Activated gamma-delta T cell treated with anti-CD3 and anti-CD28 coated beads, Interleukin-2, amount 50 U/mL, for 16 hours (primary cell): ENCODE measurements at places on chromosomes 6 and 20.

GRCh38 chr6:73943930-73944652, 248.1 kb downstream of the CD109 start:
- DNase-seq = no peak

DNA sequence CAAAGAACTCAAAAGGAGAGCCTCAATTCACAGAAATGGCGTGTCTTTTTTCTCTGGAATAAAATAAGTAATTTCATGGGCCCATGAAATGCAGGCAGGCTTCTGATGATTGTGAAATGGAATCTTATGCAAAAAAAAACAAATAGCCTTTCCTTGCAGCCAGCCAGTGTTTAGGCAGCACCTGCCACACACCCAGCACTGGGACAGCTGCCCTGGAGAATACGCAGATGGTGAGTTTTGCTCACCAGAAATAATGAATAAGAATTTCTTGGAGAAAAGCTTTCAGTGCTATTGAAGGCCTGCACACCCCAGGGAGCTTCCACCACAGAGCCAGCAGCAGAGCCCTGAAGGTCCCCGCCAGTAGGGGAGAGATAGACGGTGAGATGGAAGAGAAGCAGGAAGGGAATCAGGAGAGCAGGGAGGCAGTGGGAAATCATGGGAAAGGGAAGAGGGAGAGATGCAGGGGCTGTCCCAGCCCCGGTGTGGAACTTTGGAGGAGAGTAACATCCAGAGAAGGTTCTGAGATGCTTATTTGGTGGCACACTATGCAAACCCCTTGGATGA, 54.9 kb downstream of the PXDC1 start:
- no peak for DNase-seq

DNA sequence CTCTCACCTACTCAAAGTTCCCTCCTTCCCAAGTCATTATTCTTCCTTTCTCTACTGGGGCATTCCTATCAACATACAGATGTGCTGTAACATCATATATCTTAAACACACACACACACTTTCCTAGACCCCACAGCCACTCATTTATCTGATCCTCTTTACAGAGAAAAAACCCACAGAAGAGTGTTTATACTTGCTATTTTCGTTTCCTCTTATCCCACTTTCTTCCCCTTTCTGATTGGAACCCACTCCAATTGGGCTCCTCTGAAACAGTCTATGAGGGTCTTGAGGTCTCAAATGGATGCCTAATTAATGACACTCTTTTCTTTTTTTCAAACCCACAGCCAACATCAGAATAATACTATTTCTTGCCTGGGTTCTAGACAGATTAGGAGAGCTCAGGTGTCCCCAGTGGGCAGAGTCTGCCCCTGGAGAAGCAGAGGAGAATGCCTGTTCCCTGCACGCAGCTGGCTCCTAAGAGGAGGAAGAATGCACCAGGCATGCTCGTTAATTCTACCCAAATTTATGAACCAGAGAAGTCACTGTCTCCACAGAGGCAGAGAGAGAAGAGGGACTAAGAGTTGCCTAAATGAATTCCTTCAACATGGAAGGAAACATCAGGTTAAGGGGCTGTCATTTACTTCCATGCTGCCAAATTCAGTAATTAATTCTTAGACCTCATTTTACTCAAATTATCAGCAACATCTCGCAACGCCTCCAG, 65.9 kb downstream of the CRYBG1 start:
- no peak for DNase-seq

GRCh38 chr6:15290962-15291704, 45.3 kb downstream of the JARID2 start:
- DNase-seq = no peak

DNA sequence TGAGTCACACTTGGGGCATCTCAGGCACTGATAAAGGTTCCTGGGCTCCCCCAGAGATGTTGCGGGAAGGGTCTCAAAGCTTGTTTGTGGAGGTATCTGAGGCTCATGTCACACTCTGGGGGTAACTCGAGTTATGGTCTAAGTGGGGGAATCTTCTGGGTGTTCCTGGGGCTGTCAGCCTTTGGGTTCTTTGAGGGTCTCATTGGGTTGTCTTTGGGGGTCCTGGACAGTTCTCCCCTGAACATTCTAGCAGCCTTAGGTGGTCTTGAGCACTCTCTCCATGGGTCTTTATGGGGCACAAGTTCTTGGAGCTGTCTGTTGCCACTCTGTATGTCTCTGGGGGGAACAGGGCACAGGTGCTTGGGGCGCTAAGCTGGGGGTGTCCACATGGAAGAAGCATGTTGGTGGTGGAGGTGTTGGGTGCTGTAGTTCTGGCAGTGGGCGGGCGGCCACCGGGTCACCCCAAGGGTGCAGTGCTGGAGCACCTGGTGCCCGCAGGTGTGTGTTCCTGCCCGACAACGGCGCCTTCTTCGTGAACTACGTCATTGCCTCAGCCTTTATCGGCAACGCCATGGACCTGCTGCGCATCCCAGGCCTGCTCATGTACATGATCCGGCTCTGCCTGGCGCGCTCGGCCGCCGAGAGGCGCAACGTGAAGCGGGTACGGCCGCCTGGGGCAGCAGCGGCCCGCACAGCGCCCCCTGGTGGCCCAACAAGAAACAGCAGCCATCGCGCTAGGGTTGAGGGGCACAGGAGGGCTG, 7.1 kb upstream of the CAPN11 start:
- peak; percentile 75 for DNase-seq

- no peak for DNase-seq
Measured at GRCh38 chr20:40010483-40010882, 678.6 kb downstream of the MAFB start.

GRCh38 chr20:37309936-37310590, 20.6 kb downstream of the MANBAL start:
- no peak for DNase-seq

DNA sequence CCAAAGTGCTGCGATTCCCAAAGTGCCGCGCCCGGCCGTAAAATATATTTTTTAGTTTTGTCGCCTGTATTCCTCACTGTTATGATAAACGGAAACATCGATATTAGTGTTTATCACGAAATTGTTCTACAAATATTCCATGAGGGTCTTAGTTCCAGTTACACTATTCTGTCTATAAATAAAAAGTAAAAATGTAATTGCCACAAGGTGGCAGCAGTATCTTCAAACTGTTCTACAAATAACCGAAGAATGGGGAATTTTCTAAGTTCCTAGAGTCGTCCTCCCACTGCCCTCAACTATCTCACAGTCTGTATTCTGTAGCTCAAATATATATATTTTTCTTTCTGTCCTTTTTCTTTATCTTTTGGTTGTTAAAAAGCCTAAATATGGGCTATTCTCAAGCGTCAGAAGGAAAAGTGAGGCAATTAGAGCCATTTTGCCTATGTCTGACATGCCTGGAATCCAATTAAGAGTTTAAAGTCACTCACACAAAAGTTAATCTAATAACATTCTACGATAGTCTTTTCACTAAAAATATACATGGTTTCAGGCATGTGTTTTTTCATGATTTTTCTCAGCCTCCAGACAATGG, 14.2 kb upstream of the FAM162B start:
- no peak for DNase-seq

- no peak for DNase-seq
Measured at GRCh38 chr6:165635965-165636364, 27.1 kb downstream of the PDE10A start.

GRCh38 chr20:38931984-38932383, 5.8 kb downstream of the FAM83D start:
- DNase-seq = no peak

GRCh38 chr6:130776287-130776925, 50.8 kb upstream of the SMLR1 start:
- DNase-seq = no peak

- no peak for DNase-seq
Measured at GRCh38 chr20:61753987-61754956, 311.4 kb downstream of the TAF4 start.

- no peak for DNase-seq
Measured at GRCh38 chr6:42764911-42765648, 16.8 kb upstream of the BICRAL start.

DNA sequence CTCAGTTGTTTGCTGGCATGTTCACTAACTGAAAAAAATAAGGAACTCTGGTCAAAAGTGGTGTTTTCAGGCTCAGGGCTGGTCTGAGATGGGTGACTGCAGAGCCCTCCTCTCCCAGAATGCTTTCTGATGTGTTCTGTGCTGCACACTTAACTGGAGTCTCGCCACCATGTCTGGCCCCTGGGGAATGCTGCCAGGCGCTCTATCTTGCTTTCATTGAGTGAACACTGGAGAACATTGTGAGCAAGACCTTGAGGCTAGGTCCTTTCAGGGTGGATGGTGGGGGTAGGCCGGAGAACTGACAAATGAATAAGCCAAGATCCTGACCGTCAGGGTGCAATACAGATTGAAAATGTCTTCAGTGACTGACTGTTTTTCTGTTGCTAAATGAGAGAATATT, 19.5 kb downstream of the PANK2 start:
- no peak for DNase-seq

GRCh38 chr6:155580904-155581303, 125.3 kb upstream of the NOX3 start:
- DNase-seq = no peak

- no peak for DNase-seq
Measured at GRCh38 chr6:43150051-43150751, 20.9 kb upstream of the SRF start.

DNA sequence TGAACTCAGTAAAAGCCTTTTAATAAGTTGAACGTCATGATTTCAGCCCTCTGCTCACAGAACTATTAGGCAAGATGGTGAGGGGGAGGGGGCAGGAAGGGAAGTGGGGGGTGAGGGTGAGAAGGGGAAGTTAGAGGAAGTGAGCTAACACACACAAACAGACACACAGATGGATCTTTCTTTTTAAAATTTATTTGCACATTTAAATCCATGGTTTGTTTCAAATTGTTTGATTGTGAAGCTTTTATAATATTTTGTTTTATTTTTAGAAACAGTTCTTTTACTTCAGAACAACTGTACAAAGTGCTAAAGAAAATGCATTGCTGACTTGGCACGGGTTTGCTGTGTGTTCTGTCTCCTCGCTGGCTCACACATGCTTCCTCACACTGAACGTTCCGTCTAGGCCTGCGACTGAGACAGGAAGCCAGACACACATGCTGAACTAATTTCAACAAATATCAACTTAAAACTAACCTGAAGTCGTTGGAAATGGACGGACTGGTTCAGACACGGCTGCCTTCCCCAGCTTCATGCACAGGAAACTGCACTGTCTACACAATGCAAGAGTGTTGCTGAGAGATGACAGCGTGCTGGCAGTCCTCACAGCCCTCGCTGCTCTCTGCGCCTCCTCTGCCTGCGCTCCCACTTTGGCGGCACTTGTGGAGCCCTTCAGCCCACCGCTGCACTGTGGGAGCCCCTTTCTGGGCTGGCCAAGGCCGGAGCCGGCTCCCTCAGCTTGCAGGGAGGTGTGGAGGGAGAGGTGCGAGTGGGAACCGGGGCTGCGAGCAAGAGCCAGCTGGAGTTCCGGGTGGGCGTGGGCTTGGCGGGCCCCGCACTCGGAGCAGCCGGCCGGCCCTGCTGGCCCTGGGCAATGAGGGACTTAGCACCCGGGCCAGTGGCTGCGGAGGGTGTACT, 8.1 kb upstream of the ZBP1 start:
- no peak for DNase-seq

- DNase-seq = no peak
Measured at GRCh38 chr20:8867038-8867740, 201.7 kb upstream of the PLCB4 start.

GRCh38 chr6:42960243-42961019, at the start of gene GNMT:
GNMT (plus strand) TSS chr6:42960754; CDS start chr6:42960768, 14 bp downstream.
- no peak for DNase-seq

GRCh38 chr20:40451552-40451951, 237.5 kb downstream of the MAFB start:
- no peak for DNase-seq

GRCh38 chr6:53998303-53998702, 112.9 kb upstream of the MLIP start:
- no peak for DNase-seq

- DNase-seq = no peak
Measured at GRCh38 chr20:1942486-1943274, 47.5 kb downstream of the SIRPA start.

DNA sequence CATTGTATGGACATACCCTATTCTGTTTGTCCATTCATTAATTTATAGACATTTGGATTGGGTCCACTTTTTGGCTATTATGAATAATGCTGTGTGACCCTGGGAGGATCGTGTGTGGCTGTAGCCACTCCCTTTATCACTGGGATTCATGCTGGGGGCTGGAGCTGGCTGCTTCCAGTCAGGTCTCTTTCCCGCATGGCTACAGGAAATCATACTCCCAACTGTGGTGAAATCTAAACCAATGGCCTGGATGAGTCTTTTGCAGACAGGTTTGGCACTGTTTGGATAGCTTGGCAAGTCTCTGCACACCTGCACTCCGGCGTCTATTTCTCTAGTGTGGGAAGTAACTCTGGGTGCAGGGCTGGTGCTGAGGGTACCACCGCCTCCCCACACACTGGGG, 80.4 kb downstream of the RIN2 start:
- no peak for DNase-seq

DNA sequence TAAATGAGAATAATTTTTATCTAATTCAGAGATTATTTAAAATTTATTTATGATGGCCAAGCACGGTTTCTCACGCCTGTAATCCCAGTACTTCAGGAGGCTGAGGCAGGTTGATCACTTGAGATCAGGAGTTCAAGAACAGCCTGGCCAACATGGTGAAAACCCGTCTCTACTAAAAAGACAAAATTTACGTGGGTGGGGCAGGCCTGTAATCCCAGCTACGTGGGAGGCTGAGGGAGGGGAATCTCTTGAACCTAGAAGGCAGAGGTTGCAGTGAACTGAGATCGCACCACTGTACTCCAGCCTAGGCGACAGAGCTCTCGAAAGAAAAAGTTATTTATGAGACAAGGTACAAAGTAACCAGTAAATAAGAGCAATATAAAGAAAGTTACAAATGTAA, 59.5 kb upstream of the AGPAT4 start:
- DNase-seq = no peak
